ENCODE measurements at places on chromosomes 2 and 18.

GRCh38 chr2:202114795-202115194, 41.7 kb downstream of the KIAA2012 start:
- DNase-seq = no peak

DNA sequence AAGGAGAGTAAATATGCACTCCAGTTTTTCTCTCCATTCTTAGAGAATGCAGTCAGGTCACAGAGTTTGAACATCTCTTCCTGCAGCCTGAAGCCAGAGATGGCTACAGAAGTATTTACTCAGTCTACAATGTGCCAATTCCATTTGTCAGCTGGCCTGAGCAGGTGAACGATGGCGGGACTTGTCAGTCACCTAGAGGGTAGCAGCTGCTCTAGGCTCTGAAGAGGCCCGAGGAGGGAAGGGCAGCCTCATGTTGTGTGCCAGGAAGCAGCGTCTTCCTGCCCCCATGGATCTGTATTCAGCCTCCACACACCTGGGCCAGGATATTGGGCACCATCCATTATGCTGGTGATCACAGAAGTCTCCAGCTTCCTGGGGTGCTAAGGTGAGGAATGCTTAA, 316.7 kb upstream of the CHAC2 start:
- DNase-seq = no peak

- DNase-seq = no peak
Measured at GRCh38 chr18:59232309-59233016, 12.5 kb downstream of the GRP start.

- DNase-seq = no peak
Measured at GRCh38 chr2:240960309-240960970, 38.0 kb upstream of the SNED1 start.

DNA sequence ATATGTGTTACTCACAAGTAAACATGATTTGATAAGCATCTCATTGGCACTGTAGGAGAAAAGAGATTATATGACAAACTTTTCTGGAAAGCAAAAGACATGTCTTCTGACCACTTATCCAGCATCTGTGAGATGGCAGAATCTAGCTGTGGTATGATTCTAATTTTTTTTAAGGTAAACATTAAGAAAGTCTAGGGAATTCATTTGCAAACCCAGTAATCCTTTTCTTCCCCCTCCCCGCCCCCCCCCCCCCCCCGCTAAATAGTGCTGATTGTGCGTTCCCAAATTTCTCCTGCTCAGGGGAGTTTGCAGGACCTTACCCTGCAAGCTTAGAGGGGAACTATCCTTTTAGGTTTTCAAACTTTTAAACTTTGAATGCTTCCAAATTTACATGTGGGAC, 12.1 kb downstream of the MRPL44 start:
- no peak for DNase-seq

- DNase-seq = no peak
Measured at GRCh38 chr2:76849086-76849485, 673.1 kb downstream of the LRRTM4 start.

DNA sequence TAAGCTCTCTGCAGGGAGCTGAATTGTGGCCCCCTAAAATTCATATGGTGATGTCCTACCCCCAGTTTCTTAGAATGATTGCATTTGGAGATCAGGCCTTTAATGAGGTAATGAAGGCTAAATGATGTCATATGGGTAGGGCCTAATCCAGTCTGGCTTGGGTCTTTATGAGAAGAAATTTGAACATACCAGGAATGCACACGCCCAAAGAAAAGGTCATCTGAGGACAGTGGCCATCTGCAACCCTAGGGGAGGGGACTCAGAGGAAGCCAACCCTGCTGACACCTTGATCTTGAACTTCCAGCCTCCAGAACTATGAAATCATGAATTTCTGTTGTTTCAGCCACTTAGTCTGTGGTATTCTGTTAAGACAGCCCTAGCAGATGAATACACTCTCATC, 426.7 kb downstream of the EPHA4 start:
- DNase-seq = no peak

DNA sequence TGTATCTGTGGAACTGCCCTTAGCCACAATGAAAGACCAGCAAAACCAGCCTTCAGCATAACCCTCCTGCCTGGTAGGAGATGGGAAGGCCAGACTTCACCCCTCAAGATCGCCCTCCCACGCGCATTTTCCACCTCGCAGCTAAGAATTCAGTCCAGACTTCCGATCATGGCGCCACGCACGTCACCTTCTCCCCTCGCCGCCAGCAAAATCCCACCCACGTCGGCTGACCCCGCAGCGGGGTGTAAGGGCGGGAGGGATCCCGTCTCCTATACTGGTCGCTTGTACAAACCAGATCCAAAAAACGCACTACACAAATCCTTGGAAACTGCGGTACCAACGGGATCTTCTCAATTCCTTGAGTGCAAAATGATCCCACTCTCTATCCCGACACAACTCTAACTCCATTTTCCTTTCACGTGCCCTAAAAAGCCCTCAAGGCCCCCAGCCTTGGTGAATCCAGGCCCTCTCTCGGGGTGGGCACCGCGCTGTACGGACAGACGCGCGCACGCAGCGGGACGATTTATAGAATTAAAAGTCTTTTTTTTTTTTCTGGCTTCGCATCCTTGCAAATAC, 1.0 kb upstream of the BMPR2 start:
- DNase-seq = no peak

GRCh38 chr2:232772531-232772930, 3.8 kb downstream of the KCNJ13 start:
- DNase-seq = no peak

- DNase-seq = no peak
Measured at GRCh38 chr2:3779496-3780049, 76.2 kb downstream of the DCDC2C start.

- DNase-seq = no peak
Measured at GRCh38 chr2:154577390-154577789, 121.1 kb upstream of the KCNJ3 start.

GRCh38 chr2:167406558-167406957, 518.3 kb downstream of the XIRP2 start:
- no peak for DNase-seq

- no peak for DNase-seq
Measured at GRCh38 chr2:102166189-102166845, 20.5 kb upstream of the IL1RL2 start.

DNA sequence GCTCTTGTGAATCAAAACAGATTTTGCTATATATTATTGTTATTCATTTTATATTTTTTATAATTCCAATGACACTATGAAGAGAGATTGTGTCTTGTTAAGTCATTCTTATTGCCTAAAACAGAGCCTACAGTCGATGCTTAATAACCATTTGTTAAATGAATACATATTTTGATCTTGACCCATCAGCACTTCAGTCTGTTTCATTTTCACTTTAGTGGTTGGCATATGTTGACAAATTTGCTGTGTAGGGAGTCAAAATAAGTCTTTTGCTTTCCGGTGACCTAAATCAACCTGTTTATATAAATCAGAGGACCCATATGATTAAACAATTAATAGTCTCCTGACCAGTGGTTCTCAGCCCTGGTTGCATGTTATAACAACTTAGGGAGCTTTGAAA, 97.1 kb downstream of the TXNL1 start:
- DNase-seq = no peak

GRCh38 chr2:205739620-205740019, 57.3 kb downstream of the NRP2 start:
- DNase-seq = no peak

GRCh38 chr2:32852856-32853255, 93.9 kb upstream of the LTBP1 start:
- no peak for DNase-seq

- DNase-seq = no peak
Measured at GRCh38 chr2:8737571-8738175, 55.8 kb downstream of the ID2 start.

- no peak for DNase-seq
Measured at GRCh38 chr2:121241466-121241865, 43.5 kb downstream of the TFCP2L1 start.

- DNase-seq = no peak
Measured at GRCh38 chr2:218882866-218883366, 2.3 kb downstream of the WNT10A start.

DNA sequence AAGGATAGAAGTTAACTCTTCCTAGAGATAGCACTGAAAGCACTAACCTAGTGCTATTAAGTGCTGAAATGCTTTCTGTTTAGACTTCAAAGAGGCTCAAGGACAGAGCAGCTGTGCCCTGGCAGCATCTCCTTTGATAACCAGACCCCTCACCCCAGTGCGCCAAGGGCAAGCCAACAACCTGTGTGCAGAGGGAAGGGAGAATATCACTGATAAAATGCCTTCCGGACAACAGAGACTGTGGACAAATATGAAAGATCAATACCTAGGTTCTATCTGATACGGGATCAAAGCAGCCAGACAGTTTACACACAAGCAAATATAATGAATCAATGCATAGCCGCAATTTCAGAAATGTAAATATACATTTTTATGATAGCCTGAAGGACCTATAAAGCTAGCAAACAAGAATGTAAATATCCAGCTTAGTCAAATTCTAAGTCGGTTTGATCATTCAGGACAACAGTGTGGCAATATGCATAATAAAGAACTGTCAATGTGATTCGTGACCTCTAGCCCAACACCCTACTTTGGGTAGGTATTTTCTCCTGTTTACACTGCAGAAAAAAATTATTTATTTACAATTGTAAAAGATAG, 91.8 kb upstream of the RFX8 start:
- no peak for DNase-seq

GRCh38 chr18:74796841-74797576, 199.3 kb downstream of the ZNF407 start:
- no peak for DNase-seq

- DNase-seq = no peak
Measured at GRCh38 chr2:158325031-158325781, 131.3 kb downstream of the CCDC148 start.

DNA sequence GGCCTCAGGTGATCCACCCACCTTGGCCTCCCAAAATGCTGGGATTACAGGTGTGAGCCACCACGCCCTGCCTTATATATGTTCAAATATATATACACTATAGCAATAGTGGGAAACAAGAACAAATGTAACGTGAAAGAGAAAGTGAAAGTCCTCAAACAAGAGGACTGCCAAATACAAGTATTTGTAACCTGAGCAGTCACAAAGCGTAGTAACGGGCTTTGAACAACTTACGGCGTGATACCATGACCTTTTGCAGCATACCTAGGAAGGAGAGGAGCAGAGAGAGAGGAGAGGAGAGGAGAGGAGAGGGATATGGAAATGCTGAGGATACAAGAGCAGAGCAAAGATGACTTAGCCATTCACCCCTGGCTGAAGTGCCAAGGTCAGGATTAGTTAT, 113.8 kb upstream of the RGPD4 start:
- no peak for DNase-seq

GRCh38 chr2:165911231-165911630, 42.3 kb downstream of the TTC21B start:
- DNase-seq = no peak

DNA sequence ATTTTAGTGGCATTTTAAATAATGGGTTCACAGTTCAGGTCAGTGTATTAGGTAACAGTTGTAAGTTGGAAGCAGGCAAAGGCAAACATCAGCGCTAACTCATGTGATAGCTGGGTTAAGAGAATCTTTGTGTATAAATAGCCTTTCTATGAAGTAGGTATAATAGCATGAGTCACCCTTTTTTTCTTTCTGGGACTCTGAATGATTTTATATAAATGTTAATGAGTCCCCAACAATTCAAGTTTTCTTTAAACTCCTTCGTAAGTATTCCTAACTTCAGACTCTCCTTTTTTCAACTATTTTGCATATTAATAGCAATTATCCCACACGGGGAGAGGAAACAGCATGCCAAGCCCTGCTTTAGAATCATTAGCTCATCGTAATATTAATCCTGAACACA, 384.3 kb downstream of the PIK3C3 start:
- DNase-seq = no peak

DNA sequence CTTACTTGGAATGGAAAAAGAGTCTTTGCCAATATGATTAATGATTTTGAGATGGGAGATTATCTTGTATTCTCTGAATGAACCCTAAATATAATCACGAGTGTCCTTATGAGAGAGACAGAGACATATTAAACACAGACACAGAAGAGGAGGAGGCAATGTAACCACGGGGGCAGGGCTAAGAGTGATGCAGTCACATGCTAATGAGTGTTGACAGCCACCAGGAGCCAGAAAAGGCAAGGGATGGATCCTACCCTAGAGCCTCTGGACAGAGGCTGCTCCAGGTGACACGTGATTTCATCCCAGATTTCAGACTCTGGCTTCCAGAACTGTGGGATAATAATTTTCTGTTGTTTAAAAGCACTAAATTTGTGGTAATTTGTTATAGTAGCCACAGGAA, 679.6 kb downstream of the MBD2 start:
- no peak for DNase-seq

DNA sequence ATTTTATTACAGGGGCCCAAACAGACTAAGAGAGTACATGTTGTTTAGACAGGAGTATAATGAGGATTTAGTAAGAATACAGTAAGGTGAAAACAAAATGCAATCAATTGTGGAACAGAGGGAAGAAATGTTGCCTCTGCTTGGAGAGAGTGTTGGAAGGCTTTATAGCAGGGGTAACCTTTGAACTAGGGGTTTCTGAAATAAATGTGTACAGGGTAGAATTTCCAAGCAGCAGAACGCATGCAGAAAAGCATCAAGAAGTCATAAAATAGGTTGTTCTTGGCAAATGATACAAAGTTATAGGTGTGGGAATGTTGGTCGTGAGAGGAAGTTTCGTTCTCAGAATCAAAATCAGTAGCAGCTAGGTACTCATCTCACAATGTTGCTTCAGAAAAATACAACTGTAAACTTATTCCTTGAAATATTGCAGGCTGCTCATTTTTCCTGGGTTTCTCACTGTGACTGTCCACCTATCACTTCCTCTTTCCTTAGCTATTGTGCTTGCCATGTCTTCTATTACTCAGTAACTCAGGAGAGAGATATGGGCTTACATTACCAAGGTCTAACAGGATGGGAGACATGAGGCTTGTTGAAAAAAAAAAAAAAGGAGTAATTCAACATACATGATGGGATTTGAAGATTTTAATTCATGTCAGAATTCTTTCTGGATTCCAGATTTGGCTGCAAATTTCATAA, 17.1 kb upstream of the HNMT start:
- no peak for DNase-seq

DNA sequence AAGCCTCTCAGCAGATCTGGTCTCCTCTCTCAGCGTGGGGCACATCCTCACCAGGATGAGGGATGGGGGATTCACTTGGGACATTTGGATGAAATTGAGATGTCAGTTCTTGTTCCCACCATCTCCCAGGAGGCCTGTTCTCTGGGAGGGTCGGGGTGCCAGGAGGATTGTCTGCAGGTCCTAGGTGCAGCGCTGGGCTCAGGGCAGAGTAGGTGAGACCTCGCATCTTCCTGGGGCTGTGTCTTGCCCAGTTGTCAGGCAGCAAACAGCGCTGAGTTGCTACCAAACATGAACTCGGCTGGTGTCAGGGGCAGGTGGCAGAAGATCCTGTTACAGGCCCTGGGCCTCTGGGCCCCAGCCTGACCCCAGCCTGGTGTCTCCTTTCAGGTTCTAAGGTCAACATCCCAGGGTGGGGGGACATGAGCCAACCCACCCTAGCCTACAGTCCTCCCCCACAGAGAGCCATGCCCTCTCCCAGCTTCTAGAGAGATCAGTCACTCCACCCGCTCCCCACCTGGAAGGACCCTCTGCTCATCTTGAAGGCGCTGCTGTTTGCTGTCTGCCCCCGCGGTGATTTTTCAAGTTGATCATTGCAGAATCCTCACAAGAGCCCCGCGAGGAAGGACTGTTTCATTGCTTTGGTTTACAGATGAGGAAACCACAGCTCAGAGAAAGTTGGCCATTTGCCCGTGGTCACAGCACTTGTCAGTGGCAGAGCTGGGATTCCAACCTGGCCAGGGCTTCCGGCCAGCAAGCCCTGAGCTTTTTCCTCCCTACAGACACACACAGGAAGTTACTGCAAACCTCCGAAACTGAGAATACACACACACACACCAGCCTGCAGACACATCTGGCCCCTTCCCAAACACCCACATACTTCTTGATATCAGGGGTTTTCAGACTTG, 83.9 kb downstream of the STPG4 start:
- DNase-seq = peak; percentile 28

Data from T-cell (primary cell).